ENCODE measurements at places on chromosomes 7 and 10.

- DNase-seq, result peak; percentile 77
Observed at GRCh38 chr7:142516038-142516501, 233.2 kb upstream of the PRSS1 start.

DNA sequence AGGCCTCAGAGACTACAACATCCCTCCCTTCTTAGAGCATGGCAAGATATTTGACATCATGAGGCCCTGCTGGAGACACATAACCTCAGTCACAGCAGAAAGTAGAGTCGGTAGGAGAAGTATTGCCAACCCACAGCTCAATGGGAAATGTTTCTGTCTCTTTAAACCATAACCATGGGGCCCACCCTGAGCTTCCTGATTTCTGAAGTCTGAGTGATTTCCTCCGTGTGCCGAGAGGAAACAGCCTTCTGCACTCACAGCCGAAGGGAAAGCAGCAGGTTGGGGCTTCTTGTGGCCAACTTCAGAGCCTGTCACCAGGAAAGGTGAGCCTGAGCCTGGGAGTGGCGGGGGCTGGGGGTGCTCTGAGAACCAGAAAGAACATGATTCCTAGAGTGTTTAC, at the start of gene GIMAP1:
GIMAP1 (plus strand) TSS at position 246 of the 400 bp plus-strand sequence. CDS start 2,435 bp downstream, outside the sequence.
- no peak for DNase-seq

DNA sequence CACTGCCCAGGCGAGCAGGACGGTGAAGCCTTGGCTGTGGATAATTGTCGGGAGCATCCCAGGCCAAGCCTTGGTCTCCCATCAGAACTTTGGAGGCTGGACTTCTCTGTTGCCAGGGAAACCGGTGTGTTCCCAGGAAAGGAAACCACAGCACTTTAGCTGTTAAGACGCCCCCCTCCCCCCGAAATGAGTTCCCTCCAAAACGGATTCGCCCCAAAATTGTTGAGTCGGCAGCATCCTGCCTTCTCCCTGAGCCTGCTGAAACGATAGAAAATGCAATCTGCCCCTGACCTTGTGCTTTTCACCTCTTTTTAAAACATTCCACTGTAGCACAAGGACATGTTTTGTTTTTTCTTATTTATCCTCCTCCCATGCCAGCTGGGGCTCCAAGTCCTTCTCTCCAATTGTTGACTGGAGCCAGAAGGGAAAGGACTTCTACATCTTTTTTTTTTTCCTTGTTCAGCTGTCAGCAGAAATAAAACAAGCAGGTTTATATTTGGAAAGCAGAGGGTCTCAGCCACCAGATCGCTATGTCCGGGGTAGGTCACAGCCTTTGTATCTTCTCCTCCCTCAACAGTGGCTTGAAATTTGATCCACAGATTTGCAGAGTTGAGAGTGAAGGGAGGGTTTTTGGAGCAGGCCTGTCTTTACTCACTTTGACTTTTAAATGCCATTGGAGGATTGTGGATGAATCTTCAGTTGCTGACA, 116.5 kb downstream of the ZMIZ1 start:
- DNase-seq, result peak; percentile 72

- no peak for DNase-seq
Observed at GRCh38 chr10:71848325-71849275, 2.5 kb downstream of the PSAP start.

DNA sequence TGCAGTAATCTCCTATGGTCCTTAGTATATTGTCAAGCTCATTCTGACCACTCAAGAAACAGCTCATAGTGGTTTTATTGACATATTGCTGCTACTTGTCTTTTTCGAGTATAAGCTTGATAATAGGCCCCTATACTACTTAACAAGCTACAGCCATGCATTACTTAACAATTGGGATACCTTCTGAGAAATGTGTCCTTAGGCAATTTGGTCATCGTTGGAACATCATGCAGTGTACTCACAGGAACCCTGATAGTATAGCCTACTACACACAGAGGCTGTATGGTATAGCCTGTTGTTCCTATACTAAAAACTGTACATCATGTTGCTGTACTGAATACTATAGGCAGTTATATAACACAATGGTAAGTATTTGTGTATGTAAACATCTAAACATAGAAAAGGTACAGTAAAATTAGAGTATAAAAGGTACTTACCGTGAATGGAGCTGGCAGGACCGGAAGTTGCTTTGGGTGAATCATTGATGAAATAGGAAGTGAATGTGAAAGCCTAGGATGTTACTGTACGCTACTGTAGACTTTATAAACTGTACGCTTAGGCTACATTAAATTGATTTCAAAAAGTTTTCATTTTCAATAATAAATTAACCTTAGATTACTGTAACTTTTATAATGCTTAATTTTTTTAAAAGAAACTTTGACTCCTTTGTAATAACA, 160.9 kb downstream of the LRRC4 start:
- no peak for DNase-seq

DNA sequence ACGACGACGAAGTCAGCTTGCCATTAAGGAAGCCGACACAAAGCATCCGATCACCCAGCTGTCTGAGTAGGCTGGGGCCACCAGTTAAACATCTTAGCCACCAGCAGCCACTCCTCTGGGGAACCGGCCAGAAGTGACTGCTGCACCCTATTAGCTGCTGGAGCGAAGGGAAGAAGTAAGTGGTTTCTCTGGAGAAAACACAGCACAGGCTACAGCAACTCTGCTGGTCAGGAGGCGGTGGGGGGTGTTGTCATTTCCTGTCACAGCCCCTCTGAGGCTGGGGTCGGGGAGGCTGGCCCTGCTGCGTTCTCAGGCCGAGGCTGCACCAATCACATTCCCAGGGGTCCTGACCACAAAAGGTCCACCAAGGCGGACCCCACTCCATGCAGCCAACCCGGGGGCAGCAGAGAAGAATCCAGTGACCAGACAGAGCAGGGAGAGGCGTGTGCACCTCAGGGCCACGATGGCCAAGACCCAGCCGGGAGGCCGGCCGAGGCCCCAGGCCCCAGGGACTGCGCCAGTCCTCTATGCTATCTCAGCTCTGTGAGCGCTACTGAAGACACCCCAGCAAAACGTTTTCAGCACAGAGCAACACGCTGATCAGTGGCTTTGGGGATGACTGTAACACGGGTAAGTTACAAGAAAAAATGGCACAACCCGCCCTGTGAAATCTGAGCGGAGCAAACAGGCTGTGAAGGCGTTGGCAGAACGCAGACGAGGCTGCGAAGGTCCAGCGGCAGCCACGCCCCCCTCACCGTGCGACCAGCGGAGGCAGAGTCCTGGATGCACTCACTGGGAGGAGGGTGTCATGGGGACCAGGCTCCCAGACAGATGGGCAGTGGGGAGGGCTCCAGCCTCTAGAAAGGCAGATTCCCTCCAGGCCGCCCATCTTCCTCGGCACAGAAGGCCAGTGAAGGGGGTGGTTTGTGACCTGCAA, 24.8 kb downstream of the STK32C start:
- peak; percentile 66 for DNase-seq

- no peak for DNase-seq
Observed at GRCh38 chr10:27714349-27714748, 31.3 kb downstream of the MKX start.

GRCh38 chr10:60778971-60779796, 906 bp downstream of the CDK1 start:
- no peak for DNase-seq

GRCh38 chr7:105639667-105640493, 58.6 kb upstream of the EFCAB10 start:
- no peak for DNase-seq

GRCh38 chr7:121832347-121832746, 40.6 kb upstream of the PTPRZ1 start:
- DNase-seq, result no peak

- DNase-seq, result no peak
Observed at GRCh38 chr10:2676455-2676854, 390.9 kb upstream of the PFKP start.

Data from SK-N-DZ (cell line).